ENCODE measurements at places on chromosomes 7 and 10. TPM values are rescaled to one million over a fixed set of nuclear protein-coding genes. Genes with fewer than 3 reads are reported as not detected.
A peak's percentile ranks its signal among the peaks of the same experiment; 100 is the strongest.

DNA sequence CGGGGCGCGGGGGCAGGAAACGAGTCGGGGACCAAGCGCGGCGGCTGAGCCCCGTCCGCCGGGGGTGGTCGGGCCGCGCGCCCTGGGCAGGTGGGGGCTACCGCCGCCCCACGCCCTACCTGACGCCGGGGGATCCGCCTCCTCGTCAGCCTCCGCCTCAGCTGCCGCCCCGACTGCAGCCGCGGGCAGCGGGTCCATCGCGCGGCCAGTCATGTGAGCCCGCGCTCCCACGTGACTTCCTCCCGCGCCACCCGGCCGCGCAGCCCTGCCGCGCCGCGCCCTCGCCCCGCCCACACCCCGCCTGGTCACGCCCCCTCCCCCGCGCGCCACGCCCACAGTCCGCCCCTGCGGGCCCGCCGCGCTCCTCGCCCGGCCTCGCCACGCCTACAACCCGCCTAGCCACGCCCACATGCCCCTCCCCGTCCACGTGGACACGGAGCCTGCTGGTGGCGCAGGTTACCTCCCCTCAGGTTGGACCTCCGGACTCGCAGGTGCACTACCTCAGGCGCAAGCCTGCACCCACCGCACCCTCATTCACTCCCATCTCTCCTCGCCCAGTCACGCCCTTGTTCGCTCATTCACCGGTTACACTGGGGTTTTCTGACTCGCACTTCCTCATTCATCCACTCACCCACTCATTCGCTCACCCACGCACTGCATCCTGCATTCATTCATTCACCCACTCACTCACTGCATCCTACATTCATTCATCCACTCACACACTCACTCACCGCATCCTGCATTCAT is at the start of gene SNX8:
SNX8 (minus strand) TSS at position 233 of the 747 bp plus-strand sequence; CDS start at position 213, 20 bp downstream.
- DNase-seq = peak; percentile 94

GRCh38 chr10:116038259-116038658 is 234.7 kb downstream of the GFRA1 start:
- DNase-seq = no peak

- DNase-seq = no peak
These were observed 44.5 kb downstream of the HSPA12A start for GRCh38 chr10:116697816-116698215.

GRCh38 chr10:29849126-29849833 is 210.1 kb downstream of the JCAD start:
- peak; percentile 87 for DNase-seq

DNA sequence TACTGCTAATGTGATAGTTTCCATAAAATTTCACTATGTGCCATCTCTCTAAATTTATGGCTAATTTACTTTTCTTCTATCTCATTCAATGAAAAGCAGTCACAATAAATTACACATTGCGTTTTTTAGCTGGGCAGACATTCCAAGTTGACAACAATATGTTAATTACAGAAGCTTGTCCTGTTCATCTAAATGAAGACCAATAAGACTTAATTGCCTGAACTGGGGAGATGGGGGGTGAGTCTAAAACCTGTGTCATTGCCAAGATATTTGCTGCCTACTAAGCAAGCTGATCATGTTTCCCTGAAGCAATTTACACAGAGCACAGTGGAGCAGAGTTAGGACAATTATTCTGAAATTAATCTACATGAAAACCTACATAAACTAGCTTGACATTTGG is 89.3 kb upstream of the ADRB1 start:
- no peak for DNase-seq

- no peak for DNase-seq
These were observed 30.4 kb downstream of the ZNF92 start for GRCh38 chr7:65404020-65404419.

PPP1R3C gene
- 0.74 TPM for total RNA-seq

C10orf105 gene
- not detected for total RNA-seq

CLEC5A gene
- total RNA-seq = not detected

FLNC gene
- total RNA-seq = 67.5 TPM

ETV1 gene
- total RNA-seq = 13.0 TPM
